Frontal cortex (tissue), 4 donors: ENCODE measurements at places on chromosomes 12 and 14. TPM values are rescaled to one million over a fixed set of nuclear protein-coding genes. Genes with fewer than 3 reads are reported as not detected.
A peak's percentile ranks its signal among the peaks of the same experiment; 100 is the strongest.

- DNase-seq, result peak; percentile 12
These were observed 48.8 kb upstream of the SLCO1C1 start for GRCh38 chr12:20646239-20646827.

GRCh38 chr12:56152756-56153677 lies 630 bp downstream of the MYL6B start:
- no peak for DNase-seq

RAD51B gene
- 5.3 TPM for total RNA-seq

OR4K13 gene
- total RNA-seq, result not detected

- DNase-seq, result no peak
These were observed 17.6 kb downstream of the PTPRB start for GRCh38 chr12:70619471-70620152.

DNA sequence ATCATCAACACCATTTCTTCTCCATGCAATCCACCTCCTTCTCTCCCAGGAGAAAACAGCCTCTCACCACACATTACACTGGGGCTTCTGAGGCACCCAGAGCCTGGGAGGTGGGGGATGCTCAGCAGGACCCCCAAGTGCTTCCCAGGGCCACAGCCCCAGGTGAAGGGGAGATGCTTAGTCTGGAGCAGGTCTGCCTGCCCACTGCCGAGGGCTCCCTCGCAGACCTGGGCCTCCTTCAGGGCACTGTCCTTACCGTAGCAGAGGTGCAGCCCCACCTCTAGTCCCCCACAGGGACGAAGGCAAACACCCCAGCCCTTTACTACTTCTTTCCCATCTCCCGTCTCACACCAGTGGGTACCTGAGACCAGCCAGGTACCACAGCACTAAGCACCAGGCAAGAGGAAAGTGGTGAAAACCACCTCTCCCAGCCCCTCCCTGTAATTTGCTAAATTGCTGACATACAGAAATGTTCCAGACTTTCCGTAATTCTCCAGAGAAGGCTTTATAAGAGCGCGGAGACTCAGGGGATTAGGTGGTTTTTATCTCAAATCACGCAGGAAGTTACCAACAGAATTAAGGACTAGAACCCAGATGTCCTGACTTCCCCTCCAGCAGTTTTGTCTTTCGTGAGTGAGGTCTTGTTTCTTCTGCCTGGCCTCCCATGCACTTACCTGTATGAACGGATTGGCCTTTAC lies 59.0 kb downstream of the PLEKHG3 start:
- no peak for DNase-seq

ZNF384 gene
- 12.2 TPM for total RNA-seq

C12orf60 gene
- total RNA-seq, result 1.6 TPM

CFAP54 gene
- total RNA-seq, result 5.3 TPM

CFAP251 gene
- 6.1 TPM for total RNA-seq

ORAI1 gene
- 1.6 TPM for total RNA-seq

DNA sequence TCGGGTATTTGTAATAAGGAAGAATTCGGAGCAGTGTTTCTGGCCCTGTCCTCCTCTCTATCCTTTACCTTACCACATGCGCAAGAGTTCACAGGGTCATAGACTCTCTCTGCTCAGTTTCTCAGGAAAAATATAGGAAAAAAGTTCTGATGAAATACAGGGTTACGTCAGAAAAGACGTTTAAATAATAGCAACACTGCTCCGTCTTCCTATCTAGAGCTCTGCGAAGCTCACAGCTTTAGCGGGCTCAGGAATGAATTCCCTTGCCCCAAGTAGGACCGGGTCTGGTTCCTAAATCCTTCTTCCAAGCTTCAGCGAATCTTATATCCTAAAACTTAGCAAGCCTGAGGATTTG lies 365 bp downstream of the CCDC59 start:
- DNase-seq, result no peak

SLC5A8 gene
- total RNA-seq, result 3.3 TPM

RASAL1 gene
- total RNA-seq, result 4.9 TPM

- no peak for DNase-seq
These were observed 338.0 kb downstream of the RMST start for GRCh38 chr12:97800561-97800960.

GRCh38 chr12:47085815-47086252 lies 6.1 kb upstream of the AMIGO2 start:
- DNase-seq, result no peak

KRT73 gene
- total RNA-seq, result not detected

- DNase-seq, result no peak
These were observed 245.9 kb downstream of the NPAS3 start for GRCh38 chr14:33184587-33184986.

- DNase-seq, result no peak
These were observed 105.2 kb downstream of the DNAI7 start for GRCh38 chr12:25089738-25090137.

DNA sequence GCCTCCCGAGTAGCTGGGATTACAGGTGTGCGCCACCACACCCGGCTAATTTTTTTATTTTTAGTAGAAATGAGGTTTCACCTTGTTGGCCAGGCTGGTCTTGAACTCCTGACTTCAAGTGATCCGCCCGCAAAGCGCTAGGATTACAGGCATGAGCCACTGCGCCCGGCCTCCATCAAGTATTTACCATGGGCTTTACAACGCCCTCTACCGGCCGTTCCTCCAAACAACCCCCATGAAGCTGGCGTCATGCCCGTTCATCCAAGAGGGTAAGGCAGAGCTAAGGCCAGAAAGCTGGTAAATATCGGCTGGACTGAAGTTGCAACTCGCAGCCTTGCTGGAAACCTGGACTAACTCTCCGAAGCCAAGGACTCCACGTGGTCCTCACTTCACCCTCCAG lies 41.6 kb downstream of the RNF34 start:
- no peak for DNase-seq

SLC6A13 gene
- total RNA-seq, result 12.2 TPM

CATSPERB gene
- total RNA-seq, result 4.1 TPM

DNA sequence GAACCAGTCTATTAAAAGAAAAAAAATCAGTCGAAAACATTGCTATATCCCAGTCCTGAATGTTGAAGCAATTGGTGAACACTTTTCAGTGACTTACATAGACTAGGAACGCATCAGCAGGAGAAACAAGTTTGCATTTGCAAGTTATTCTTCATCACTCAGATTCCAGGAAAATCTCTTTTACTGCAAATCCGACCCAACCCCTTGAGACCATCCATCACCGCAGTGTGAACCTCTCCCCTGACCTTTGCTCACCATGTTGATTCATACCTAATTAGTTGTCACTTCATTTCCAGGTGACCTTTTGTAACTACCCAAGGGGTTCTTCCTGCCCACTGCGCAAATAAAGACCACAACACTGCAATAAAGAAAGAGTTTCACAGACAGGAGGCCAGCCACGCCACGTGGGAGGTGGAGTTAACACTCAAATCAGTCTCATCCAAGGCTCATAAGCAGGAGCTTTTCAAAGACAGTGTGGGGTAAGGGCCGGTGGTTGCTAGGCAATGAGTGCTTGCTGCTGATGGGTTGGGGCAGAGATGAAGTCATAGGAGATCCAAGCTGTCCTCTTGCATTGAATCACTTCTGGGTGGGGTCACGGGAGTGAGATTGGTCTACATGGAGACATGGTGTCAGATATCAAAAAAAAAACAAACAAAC lies 241.3 kb upstream of the TMEM132C start:
- no peak for DNase-seq

CLEC4C gene
- total RNA-seq, result not detected

DNA sequence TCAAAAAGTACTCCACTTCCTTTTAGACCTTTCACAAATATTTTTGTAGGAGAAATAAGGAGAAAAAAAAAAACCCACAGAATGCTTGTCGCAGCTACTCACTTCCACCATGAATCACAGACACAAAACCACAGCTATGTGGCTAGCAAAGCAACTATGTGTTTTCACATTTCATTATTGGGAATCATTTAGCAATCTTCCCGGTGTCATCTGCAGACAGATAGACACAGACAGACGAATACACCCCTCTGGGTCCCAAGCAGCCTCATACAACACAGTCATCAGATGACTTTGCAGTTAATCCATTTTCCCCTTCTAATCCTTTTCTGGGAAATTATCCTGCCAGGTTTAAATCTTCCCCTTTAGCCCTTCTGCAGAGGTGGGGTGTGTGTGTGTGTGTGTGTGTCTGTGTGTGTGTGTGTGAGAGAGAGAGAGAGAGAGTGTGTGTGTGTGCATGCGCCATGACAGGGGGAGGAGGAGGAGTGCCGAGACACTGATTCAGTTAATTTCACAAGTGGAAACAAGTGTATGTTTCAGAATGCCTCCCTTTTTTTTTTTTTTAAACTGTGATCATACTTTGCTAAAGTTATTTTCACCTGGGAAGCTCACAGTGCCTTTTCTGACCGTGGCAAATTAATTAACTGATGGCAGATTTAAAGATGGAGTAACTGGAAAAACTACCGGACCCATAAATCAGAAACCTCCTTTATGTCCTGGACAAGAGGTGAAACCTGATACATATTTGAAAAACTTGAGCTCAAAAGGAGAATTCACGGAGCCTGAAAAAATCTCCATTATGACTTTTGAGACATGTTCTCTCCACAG lies 39.9 kb downstream of the LTBP2 start:
- no peak for DNase-seq

- DNase-seq, result no peak
These were observed 475.4 kb upstream of the SEL1L start for GRCh38 chr14:82009076-82009475.

SVOP gene
- 40.8 TPM for total RNA-seq

- DNase-seq, result no peak
These were observed 69.3 kb downstream of the ELK3 start for GRCh38 chr12:96263449-96263902.

LETMD1 gene
- total RNA-seq, result 54.6 TPM

CACNA1C gene
- 20.0 TPM for total RNA-seq

DNA sequence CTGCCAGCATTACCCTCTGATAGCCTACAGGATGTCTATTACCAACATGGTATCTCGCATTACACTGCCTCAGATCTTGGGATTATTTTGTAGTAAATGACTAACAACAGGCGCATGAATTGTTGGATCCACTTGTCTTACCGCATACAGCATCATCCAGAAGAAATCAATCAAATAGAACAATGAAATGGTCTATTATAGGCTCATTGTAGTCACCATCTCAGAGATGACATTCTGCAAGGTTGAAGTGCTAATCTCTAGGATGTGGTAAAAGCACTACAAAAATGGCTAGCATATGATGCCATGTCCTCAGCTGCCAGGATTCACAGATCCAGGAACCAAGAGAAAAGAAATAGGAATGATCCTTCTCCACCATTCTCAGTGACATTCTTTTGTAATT lies 52.0 kb downstream of the WASHC3 start:
- no peak for DNase-seq

DNA sequence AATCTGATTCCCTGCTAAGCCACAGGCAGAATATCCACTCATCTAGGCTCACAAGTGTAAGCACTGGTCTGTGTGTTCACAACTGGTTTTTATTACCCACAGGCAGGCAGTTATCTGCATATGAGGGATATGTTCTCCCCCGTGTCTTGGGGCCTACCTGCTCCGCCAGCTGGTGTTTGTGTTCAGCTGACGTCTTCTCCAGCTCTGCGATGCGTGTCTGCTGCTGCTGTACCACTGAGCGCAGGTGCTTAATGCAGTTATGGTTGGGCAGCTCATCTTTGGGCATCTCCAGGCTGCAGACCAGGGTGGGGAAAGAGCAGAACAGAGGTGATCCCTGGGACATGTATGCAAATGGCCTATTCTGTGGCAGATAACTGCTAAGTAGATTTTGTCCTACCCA lies 13.7 kb downstream of the RNF41 start:
- DNase-seq, result no peak

DNA sequence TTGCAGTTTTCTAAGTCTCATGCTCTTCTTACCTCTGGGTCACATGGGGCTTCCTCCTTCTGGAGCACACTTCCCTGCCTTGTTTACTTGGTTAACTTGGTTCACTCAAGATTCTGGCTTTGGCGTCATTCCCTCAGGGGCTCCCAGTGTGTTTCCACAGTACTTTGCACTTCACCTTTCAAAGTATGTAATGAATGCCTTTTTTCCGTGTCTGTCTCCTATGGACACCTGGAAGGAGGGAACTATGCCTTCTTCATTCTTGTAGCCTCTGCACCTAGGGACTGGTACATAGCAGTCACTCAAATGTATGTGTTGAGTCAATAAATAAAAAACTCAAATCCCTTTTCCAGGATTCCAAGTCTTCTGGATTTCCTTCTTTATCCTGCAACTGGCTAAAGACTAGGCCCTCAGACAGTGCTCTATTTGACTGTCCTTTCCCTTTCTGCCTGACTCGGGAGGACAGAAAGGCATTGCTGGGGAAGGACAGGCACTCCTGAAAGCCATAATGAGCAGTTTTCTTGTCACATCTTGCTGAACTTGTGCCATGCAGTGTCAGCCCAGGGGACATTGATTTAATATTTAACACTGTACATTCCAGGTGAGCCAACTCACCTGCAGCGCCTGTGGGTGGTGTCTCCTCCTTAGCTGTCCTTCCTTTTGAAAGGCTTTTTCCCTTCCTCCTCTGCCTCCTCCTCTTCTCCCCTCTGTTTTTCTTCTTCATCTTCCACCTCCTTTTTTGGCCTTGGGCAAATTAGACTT lies 12.8 kb downstream of the MYRFL start:
- no peak for DNase-seq

TPCN1 gene
- 2.4 TPM for total RNA-seq

DNA sequence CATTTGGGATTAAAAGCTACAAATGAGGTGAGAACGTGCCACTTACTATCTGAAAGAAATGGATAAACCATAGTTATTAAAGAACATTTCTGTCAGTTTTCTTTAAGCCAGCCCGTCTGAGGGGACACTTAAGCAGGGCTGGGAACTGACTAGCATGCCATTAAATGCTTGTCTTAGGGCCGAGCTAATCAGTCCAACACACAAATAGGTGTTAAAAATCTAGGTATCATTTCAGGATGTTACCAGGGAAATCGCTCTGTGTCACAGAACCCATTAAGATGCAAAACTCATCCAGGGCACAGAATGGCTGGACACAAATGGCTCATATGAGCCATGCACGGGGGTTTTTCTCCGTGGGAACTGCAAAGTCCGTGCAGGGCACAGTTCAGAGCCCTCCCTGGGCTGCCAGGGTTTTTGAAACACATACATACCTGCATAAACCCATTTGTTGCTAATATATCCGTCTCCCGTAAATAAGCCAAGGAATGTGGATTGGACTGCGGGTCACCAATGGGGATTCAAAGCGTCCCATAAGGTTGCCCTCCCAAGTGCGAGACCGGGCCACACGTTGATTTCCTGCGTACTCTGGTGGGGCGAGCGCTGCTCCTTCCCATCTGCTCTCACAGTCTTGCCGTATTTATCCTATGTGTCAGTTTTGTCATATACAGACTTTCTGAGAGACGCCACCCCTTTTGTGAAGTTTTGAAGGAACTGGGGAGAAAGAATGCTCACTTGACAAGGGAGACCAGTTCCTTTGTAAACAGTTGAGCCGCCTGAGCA lies 5.4 kb upstream of the GSC start:
- no peak for DNase-seq
